Mesothelial cell of epicardium (in vitro differentiated cells): ENCODE measurements at places on chromosomes 2 and 18.

DNA sequence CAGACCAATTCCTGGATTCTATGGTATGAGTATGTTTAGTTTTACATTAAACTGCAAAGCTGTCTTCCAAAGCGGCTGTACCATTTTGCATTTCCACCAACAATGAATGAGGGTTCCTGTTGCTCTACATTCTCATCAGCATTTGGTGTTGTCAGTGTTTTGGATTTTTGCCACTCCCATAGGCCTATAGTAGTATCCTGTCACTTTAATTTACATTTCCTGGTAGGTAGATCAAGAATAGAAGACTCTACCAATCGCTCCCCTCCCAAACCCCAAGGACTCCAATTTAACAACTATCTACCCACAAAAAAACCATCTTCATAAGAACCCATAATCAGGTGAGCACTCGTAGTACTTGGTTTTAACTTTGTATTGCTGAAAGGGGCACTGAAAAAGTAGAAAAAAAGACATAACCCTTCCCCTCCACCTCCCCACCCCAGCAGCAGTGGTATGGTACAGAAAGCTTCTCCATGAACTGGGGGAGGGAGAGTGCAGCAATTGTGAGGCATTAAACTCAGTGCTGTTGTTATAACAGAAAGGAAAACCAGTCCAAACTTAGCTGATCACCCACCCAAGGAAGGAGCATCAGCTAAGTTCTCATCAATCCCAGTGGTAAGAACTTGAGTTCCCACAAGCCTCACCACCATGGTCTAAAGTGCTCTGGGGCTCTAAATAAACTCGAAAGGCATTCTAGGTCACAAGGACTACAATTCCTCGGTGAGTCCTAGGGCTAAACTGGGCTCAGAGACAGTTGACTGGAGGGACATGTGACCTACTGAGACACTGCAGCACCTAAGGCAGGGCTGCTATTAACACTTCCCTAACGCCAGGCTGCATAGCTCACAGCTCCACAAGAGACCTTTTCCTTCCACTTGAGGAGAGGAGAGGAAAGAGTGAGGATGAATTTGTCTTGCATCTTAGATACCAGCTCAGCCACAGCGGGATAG lies 35.5 kb upstream of the CYTIP start:
- no peaks in the 10 kb centered on the region for H3K4me1 ChIP-seq
- H3K36me3 ChIP-seq, result no peaks in the 10 kb centered on the region
- H3K27ac ChIP-seq, result no peak overlapping the region
- H3K27me3 ChIP-seq, result peaks cover 2% of the 10 kb centered on the region

GRCh38 chr2:221726894-221727513 lies 154.9 kb upstream of the EPHA4 start:
- H3K4me3 ChIP-seq, result no peak overlapping the region
- no peak overlapping the region for H3K27ac ChIP-seq
- no peaks in the 10 kb centered on the region for H3K27me3 ChIP-seq
- DNase-seq, result no peak

DNA sequence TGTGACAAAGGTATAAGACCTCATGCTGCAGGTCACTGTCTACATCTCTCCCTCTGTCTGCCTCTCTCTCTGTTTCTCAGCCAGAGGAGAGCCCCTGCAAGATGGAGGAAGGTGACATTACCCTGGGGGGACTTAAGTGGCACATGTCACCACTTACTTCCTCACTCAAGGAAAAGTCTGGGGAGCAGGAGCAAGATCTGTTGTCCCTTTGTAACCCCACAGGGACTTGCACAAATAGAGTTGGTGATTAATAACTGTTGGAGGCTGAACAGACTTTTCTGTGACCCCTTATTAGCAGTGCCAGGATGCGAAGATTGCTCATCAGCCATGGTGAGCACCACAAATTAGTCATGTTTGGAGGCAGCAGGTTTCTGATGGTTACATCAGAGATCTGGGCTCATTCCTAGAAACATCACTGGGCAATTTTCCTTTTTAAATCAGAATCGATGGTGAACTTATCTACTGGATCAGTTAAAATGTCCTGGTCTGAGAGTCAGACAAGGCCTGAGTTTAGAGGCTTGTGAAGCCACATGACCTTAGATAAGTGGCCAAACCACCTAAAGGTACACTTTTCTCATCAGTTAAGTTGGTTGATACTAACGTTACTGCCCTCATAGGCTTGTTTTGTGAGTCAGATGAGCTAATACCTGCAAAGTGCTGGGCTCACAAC lies 81.2 kb upstream of the LTBP1 start:
- H3K36me3 ChIP-seq, result peaks cover 2% of the 10 kb centered on the region
- H3K4me3 ChIP-seq, result no peak overlapping the region
- H3K4me1 ChIP-seq, result peaks cover 11% of the 10 kb centered on the region
- H3K27ac ChIP-seq, result no peak overlapping the region
- DNase-seq, result no peak

GRCh38 chr2:23745068-23745725 lies 181.7 kb downstream of the ATAD2B start:
- H3K4me3 ChIP-seq, result no peak overlapping the region
- peaks cover 14% of the 10 kb centered on the region for H3K36me3 ChIP-seq
- H3K27me3 ChIP-seq, result no peaks in the 10 kb centered on the region

- no peak overlapping the region for H3K4me3 ChIP-seq
- peaks cover 22% of the 10 kb centered on the region for H3K4me1 ChIP-seq
- peaks cover 6% of the 10 kb centered on the region for H3K36me3 ChIP-seq
- H3K27me3 ChIP-seq, result peaks cover 6% of the 10 kb centered on the region
- H3K27ac ChIP-seq, result no peak overlapping the region
Measured at GRCh38 chr2:74735564-74735963, 81.5 kb downstream of the SEMA4F start.

DNA sequence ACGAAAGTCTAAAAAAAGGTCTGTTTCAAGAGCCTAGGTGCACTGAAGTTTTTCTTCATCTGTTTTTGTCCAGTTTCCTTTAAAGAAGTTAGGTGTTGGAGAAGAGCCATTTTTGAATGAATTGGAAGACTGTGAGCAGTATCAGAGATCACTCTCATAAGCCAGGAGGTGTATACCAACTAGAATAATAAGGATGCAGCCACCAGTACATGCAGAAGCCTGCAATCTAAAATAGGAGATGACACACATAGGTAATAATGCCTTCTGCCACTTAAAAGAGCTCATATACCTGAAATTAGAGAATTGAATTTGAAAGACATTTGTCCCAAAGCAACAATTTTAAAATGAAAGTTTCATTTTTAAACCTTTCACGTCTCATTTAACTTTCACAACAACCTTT lies 81.7 kb downstream of the RBMS1 start:
- H3K4me3 ChIP-seq, result no peak overlapping the region
- DNase-seq, result no peak
- H3K4me1 ChIP-seq, result peaks cover 21% of the 10 kb centered on the region
- no peaks in the 10 kb centered on the region for H3K27me3 ChIP-seq
- H3K36me3 ChIP-seq, result no peaks in the 10 kb centered on the region
- H3K27ac ChIP-seq, result no peak overlapping the region

DNA sequence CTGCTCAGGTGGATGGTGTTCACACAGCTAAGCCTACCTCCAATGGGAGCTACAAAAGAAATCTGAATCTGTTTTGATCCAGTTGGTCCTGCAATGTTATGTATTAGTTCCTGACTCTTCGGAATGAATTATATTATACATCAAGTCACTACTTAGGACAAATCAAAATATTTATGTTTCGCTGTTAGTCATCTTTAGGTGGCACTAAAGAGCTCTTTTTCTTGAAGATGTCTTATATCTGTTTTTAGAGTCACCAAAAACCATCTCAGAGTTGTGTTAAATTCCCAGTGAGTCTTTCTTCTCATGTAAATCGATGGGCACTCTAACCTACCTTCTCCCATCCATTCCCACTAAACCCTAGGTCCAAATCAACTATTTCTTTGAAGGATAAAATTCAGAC lies 2.2 kb downstream of the DNER start:
- no peak for DNase-seq
- H3K27ac ChIP-seq, result no peak overlapping the region
- H3K36me3 ChIP-seq, result no peaks in the 10 kb centered on the region
- H3K4me3 ChIP-seq, result no peak overlapping the region

DNA sequence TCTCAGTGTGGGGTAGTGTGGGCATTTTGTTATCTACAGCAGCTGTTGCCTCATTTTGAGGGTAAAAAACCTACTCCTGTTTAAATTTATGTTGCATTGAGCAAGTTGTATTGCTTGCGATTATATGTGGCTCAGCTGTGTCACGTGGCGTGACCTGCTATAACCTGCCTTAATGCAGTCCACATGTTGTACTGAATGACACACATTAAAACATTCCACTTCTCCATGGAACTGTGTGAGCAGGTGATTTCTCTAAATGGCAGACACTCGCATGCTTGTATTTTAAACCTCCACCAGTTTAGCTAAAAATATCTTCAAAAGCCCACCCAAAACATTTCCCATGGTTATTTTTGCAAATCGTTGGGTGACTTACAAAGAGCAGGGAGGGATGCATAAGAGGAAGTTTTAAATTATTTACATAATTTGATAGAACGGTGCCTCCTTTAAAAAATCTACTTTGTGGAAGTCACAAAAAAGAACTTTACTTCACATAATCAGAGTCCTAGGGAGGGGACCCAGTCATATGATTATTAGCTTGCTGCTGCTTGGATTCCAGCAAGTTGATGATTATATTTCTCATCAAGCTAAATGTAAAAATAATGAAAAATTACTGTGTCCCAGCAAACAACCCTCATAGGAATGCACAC lies 163.3 kb upstream of the ZEB2 start:
- no peaks in the 10 kb centered on the region for H3K27me3 ChIP-seq
- no peak for DNase-seq
- no peaks in the 10 kb centered on the region for H3K36me3 ChIP-seq
- H3K4me1 ChIP-seq, result peaks cover 22% of the 10 kb centered on the region
- H3K27ac ChIP-seq, result no peak overlapping the region
- H3K4me3 ChIP-seq, result no peak overlapping the region

DNA sequence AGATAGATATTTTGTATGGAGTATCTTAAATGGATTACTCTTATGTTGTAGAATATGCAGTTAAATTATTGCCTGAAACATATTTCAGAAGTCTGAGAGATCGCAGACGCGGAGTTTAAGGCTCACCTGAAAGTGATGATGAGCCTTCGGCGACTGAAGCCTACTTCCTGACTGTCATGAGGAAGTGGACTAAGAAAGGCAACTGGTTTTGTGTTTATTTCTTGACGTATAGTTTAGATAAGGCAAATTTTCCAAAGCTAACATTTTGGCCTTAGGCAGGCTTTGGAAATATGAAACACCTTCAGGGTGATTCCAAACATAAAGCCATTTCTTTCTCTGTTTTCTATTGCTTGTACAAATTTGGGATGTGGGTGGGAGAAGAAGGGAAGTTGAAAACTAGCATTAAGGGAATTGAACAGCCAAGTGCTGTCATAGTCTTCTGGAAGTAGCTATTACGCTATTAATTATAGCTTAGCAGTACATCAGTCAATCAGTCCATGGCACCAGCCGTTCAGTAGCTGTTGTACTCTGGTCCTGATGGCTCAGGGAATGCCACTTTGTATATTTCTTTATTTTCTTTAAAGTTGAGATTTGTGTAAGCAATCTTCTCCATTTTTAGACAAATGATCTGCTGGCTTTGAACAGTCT lies 1.5 kb downstream of the GRHL1 start:
- peak overlapping the region; percentile 75 for H3K4me3 ChIP-seq
- no peak for DNase-seq
- no peaks in the 10 kb centered on the region for H3K36me3 ChIP-seq
- peaks cover 28% of the 10 kb centered on the region for H3K4me1 ChIP-seq
- peak overlapping the region; percentile 44 for H3K27ac ChIP-seq

GRCh38 chr2:86764661-86765309 lies 25.9 kb downstream of the CD8A start:
- no peaks in the 10 kb centered on the region for H3K27me3 ChIP-seq
- no peak overlapping the region for H3K4me3 ChIP-seq
- peak overlapping the region; percentile 41 for H3K27ac ChIP-seq
- peaks cover 16% of the 10 kb centered on the region for H3K4me1 ChIP-seq

DNA sequence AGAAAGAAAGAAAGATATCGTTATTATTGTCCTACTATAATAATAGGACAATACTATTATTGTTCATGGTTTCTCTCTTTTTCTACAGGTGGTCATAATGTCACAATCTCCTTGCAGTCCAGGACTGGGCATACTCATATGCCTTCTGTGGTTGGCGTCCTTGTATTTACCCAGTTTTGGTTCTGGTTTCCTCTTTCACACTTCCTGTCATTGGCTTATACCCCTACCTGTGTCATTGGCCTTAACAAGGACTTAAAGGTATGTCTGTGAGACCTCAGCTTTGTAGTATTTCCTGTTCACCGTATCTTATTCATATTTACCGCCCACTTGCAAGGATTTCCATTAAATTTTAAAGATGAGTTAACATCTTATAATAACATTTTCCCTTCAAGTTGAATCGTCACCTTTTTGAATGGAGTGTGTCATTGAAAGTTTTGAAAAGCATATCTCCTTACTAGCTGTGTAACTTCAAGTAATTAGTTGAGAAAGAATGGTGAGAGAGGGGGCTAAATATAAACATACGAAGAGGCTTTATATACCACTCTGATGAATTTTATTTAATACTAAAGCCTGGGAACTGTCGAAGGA lies 36.5 kb upstream of the HTR2B start:
- peaks cover 15% of the 10 kb centered on the region for H3K4me1 ChIP-seq
- DNase-seq, result no peak
- H3K36me3 ChIP-seq, result peaks cover 18% of the 10 kb centered on the region
- no peaks in the 10 kb centered on the region for H3K27me3 ChIP-seq
- peak overlapping the region; percentile 35 for H3K27ac ChIP-seq
- H3K4me3 ChIP-seq, result no peak overlapping the region

DNA sequence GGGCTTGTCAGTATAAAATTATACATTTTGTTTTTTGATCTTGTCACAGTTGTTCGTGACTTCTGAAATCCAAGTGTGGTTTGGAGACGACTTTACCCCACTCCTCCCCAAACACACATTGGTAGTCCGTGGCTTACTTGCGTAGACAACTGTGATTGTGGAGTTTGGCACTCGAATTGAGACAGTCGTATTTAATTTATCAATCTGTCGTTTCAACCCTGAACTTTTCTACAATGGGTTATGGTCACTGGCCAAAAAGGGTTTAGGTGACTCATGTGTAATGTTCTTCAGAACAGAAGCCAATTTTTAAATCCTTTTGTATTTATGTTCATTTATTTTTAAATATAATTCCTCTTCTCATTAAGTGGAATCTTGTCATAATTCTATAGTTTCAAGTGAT lies 129.9 kb downstream of the SPTBN1 start:
- no peak overlapping the region for H3K27ac ChIP-seq
- H3K4me1 ChIP-seq, result peaks cover 79% of the 10 kb centered on the region
- H3K36me3 ChIP-seq, result no peaks in the 10 kb centered on the region
- no peak for DNase-seq
- no peaks in the 10 kb centered on the region for H3K27me3 ChIP-seq
- H3K4me3 ChIP-seq, result no peak overlapping the region

GRCh38 chr2:71787476-71788185 lies 334.3 kb downstream of the DYSF start:
- no peaks in the 10 kb centered on the region for H3K27me3 ChIP-seq
- H3K27ac ChIP-seq, result peak overlapping the region; percentile 47
- no peak overlapping the region for H3K4me3 ChIP-seq
- DNase-seq, result no peak
- no peaks in the 10 kb centered on the region for H3K36me3 ChIP-seq
- peaks cover 40% of the 10 kb centered on the region for H3K4me1 ChIP-seq

- no peak for DNase-seq
- peaks cover 5% of the 10 kb centered on the region for H3K36me3 ChIP-seq
- H3K27ac ChIP-seq, result no peak overlapping the region
- no peaks in the 10 kb centered on the region for H3K27me3 ChIP-seq
Measured at GRCh38 chr2:175918935-175919334, 83.1 kb downstream of the LNPK start.
